ENCODE measurements at places on chromosomes 6 and 20.

DNA sequence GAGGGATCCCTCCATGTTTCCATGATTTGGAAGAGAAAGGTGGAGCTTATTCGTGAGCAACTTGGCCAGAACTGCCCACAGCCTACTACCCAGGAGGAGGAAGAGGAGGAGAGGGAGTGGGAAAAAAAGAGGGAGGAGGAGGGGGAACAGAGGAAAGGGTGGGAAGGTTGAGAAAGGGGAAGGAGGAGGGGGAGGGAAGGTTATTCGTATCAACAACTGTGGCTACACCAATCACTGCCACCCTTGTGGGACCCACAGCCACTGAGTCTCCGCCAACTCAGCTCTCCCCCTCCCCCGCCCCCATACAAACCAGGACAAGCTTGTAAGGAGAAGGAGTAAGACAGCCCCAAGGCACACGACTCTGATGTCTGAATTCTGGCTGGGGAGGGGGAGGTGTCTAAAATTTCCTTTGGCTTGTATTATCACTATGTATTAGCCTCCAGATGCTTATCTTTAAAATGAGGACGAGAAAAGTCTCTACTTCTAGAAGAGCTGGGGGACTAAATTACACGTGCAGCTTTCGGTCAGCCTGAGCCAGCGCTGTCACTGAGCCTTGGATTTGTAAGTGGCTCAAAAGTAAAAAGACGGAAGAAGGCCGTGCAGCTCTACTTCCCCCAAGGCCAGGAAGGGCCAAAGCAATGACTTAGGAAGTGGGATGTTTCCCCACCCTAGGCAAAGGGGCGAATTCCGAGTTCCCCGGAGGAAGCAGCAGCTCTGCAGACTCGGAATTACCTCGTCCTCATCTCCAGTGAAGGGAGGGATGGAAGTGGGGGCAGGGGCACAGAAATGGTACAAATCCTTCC lies 1.0 kb downstream of the FKBP1A start:
- DNase-seq = no peak

DNA sequence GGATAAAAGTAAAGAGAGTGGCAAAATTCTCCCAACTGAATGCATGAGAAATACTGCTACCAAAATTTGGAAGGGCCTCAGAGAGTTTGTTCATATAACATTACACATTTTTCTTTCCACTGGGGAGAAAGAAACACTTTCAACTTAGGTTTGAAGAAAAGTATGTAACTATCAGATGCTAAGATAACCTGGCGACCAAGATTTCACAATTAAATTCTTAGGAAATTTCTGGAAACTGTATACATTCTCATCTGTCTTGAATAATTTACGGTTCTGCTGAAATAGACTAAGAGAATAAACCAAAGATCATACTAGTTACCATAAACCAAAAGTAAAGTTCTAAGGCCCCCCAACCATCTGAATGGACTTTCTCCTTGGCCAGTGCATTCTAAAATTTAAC lies 413.0 kb upstream of the RUNX2 start:
- DNase-seq = no peak

GRCh38 chr6:112214739-112215269 lies 39.6 kb downstream of the LAMA4 start:
- DNase-seq = no peak

DNA sequence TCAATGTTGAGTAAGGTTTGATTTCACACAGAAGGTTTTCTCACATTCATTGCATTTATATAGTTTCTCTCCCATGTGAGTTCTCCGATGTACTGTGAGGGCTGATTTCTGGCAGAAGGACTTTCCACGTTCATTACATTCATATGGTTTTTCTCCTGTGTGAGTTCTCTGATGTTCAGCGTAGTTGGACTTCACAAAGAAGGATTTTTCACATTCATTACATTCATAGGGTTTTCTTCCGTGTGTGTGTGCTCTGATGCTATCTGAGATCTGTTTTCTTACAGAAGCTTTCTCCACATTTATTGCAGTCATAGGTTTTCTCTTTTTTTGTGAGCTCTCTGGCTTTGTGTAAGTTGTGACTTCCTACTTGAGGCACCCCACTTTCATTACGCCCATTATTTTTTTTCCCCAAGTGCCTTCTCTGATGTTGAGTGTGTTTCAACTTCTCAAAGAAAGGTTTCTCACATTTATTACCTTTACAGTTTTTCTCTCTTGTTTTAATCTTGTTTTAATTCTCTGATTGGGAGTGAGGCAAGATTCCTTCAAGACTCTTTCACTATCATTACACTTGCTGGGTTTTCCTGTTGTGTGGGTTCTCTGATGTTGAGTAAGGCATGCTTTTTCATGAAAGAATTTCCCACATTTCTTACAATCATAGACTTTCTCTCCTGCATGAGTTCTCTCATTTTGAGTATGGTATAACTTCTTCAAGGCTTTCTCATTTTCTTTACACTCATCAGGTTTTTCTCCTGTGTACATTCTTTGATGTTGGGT lies 50.0 kb upstream of the ELMO2 start:
- DNase-seq = no peak

GRCh38 chr6:70586114-70586513 lies 19.4 kb downstream of the SDHAF4 start:
- DNase-seq = no peak

GRCh38 chr6:75210885-75211739 lies 5.3 kb upstream of the COL12A1 start:
- DNase-seq = no peak

DNA sequence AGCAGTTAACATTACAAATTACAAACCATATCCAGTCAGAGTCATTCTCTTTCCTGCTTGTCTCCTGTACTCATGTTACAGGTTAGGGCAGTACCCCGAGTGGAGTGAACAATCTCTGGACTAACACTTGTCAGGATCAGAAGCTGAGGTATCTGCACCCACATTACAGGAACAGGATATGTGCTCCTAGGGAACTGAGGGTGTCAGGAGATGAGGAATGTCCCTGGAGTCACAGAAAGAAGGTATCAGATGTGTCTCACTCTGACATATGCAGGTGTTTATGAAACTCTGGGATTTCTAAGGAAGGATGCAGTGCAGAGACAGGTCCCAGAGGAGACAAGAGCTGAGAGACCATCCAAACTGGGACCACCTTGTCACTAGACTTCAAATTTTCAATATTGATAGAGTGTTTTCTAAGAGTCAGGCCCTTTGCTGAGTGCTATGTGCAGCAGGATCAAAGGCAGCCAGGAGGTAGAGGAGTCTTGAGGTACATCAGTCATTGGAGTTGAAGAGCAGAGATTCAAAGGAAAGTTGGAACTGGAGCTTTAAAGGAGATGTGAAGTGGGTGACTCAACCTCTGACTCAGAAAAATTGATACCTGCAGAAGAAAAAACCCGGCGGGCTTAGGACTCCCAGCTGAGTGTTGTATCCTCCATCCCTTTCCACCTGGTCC lies 12.6 kb downstream of the HLA-DPB1 start:
- no peak for DNase-seq

GRCh38 chr6:27593861-27594260 lies 121.0 kb upstream of the ZNF184 start:
- DNase-seq = no peak

DNA sequence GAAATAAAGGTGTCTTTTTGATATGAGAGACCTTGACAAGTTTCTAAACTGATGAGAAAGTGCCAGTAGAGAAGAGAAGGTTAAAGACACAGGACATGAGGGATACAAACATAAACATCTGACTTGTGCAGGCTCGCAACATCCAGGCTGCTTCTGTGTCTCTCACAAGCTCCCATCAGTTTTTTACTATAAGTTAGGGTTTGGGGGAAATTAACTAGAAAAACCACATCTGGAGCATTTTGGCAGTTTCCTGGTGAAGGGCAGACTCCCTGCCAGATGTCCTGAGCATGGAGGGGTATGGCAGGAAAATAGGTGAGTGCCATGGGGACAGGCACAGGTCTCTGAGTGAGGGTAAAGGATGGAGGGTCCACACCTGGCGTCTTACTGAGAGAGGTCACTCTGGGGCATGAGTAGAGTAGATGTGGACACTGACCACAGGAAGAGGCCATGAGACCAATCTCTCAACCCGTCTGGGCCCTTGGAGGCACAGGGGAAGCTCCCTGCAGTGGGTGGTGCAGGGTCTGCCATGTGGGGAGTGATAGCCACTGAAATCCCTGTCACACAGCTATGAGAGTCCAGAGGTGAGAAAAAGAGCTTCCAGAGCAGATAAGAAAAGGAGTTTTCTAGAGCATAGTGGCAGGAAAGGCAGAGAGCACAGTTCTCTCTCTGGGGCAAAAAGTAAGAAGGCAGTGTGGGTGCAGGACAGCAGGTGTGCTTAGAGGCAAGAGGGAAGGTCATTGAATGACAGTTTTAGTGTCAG lies 193.3 kb upstream of the SYNDIG1 start:
- DNase-seq = no peak

DNA sequence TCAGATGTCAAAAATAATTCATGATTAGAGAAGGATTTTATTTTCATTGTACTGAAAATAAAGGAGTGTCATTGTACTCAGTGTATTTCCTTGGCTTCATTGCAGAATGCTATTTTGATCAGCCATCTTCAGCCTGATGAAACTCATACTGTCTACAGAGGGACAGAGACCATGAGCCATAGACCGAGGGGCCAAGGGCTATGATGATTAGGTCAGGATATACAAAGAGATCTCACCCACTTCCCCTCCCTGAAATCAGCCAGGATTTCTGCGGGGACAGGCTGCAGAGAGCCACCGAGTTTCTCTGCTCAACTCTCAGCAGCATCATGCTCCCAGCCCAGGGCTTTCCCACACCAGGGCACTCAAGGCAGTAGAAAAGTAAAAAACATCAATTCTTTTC lies 47.0 kb downstream of the ALDH8A1 start:
- no peak for DNase-seq

DNA sequence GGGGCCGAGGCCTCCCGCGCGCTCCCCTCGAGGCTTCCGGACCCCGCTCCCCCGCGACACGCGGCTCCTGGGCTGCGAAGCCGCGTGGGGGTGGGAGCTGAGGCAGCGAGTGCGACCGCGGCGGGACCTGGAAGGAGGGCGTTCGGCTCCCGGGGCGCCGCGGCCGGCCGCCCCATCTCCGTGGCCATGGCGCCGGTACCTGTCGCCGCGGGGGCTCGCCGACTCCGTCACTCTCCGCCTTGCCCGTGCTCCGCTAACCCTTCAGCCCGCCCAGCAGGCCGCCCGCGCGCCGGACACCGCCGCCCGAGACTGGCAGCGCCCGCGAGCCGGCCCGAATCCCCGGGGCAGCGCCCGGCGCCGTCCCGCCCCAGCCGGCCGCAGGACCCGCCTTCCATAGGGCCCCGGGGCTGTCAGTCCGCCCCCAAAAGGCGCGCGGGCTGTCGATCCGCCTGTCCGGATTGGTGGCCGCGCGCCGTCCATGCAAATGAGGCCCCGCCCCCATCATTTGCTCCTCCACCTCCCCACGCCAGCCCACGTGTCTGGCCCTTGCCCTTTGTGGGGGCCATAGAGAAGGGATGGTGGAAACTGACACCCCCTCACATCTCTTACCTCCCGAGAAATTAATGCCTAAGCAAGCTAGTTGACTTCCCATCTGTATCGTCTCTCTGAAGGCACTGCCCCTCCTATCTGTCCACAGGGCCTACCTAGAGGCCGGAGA lies at the start of gene FKBP5:
FKBP5 (minus strand) TSS at position 311 of the 718 bp plus-strand sequence. CDS start 46,091 bp downstream, outside the sequence.
- DNase-seq = no peak

GRCh38 chr20:55533632-55534031 lies 471.7 kb downstream of the CBLN4 start:
- no peak for DNase-seq

DNA sequence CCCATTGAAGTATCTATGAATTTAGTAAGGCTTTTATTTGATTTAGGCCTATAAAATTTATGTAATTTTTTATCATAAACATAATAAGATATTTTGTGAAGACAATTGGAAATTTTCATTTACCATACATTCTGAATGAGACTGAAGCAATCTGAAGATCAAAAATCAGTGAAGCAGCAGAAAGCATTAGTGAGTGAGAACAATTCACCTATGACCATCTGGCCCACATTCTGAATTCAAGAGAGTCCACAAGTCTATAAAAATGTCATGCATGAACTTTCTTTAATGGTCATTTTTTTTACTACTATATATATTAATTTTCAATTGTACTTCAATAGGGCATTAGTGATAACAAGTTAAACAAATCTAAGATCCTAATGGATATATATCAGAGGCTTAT lies 1026.6 kb upstream of the MAP3K7 start:
- no peak for DNase-seq

DNA sequence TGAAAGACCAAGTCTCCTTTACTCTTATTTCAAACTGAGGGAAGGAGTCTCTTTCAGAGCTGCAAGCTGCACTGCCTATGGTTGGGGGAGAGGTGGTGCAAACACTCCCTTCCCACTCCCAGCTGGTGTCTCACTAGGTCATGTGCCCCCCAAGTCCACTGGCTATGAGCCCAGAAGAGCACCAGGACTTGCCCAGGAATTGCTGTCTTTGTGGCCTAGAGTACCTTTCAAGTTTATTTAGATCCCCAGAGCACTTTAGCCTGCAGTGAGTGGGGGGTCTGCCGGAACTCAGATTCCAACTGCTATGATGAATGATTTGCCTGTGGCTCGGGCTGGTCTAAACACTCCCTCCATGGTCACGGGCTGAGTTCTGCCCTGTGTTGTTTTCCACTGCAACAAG lies 192.6 kb upstream of the CITED2 start:
- DNase-seq = no peak

- DNase-seq = no peak
Observed at GRCh38 chr20:37356961-37357371, 11.0 kb downstream of the SRC start.

DNA sequence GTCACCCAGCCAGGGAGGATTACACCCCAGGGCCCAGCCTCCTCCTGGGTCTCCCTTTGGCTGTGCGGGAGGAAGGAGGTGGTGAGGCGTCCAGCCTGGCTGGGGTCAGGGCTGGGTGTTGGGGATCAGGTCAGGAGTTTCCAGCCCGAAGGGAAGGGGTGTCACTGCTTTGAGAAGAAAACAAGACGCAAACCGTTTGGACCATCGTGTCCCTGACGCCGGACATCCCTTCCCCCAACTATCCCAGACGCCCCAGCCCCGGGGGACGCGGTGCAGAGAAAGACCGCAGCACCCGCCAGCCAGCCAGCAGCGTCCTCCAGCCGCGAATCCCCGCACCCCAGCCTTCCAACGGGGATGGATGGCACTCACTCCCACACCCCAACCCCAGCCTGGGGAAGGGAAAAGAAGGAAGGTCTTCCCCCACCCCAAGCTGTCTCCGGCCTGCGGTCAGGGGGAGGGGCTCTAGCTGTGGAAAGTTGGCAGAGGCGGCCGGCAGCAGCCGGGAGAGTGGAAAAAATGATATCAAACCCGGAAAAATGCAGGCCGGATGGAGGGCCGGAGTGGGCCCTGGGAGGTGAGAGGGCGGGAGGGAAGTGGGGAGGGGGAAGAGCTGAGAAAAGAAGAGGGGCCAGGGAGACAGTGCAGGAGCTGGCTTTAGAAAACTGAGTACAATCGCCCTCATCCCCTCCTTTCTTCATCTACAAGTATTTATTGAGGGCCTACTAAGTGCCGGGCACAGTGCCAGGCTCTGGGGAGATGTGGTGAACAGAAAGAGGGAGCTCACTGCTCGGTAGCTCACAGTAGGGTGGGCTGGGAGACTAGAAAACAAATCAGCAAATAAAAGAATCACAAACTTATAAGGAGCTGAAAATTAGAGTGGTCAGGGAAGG lies 10.6 kb downstream of the REM1 start:
- no peak for DNase-seq

GRCh38 chr20:57995381-57995977 lies 233.0 kb downstream of the ANKRD60 start:
- no peak for DNase-seq

Data from NCI-H1417 treated with DMSO at 0.1 percent for 48 hours (cell line).